Left ventricle myocardium inferior (tissue), 1 donor: ENCODE measurements at places on chromosomes 6 and 20.

DNA sequence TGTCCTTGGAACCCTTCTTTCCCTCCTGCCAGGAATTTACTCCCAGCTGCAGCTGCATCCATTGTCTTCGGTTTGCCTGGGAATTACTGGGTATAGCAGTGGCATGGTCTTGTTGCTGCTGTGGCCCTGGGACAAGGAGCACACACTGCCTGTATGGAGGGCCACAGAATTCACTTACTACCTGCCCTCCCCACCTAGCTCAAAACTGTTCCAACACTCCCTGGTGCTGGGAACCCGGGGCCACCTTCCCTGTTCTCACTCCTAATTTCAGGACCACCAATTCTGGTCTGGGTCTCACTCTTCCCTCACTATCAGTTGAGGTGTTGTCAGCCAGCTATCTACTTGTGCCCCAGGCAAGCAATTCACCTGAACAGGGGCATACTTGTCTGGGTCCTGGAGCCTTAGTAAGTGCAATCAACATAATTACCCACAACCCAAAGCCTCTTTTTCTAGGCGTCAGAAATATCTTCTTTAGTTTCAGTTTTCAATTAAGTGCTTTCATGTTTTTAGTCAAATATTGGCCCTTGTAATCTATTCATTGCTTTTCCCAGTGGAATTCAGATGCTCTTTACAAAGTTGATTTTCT is 47.2 kb downstream of the METTL24 start:
- DNase-seq: no peak

- DNase-seq: no peak
Observed at GRCh38 chr6:165906-166305, 126.4 kb upstream of the DUSP22 start.

DNA sequence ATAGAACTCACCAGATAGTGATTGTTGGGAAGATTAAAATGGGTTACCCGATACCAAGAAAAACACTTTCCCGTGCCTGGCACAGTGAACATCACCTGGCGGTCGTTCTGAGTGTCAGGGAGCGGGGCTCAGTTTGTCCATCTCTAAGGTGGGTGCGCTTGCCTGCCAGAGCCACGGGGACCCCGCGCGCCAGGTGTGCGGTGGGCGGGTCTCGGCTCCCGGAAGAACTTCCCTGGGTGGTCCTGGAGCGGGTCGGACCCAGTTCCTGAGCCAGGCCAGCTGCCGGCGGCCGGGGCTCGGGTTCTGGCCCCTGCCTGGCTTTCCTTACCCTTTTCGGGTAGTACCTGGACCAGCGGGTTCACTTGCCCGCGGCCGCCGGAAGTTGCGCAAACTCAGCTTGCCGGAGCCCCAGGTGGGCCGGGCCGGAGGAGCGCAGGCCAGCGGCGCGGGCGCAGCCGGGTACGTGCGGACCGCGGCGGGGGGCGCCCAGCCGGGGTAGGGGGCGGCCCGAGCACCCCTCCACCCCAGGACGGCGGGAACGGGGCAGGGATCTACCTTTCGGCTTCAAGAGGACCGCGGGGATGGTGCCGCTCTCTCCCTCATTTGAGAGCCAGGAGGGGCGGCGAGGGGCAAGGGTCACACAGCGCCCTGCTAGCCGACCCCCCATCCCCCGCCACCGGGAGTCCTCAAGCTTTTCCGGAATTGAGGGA is 7.5 kb downstream of the FAM110A start:
- DNase-seq: no peak

- DNase-seq: no peak
Observed at GRCh38 chr20:38007526-38007925, 25.7 kb downstream of the TTI1 start.

DNA sequence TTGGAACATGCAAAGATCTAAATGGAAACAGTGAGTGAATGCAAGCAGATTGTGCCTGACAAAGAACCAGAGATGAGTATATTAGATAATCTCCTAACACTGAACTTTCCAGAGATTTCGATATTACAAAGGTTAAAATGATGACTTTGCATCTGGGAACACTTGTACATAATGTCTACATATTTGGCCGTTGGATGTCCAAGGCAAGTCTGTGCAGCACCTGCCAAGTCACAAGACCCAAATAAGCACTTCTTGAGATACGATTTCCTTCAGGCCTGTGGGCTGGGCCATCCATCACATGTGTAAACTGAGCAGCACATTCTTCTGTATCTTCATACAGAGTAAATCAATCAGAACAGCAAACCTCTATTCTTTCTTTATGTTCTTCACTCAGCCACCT is 32.5 kb upstream of the SMLR1 start:
- DNase-seq: no peak
